ENCODE measurements at places on chromosomes 6 and 20.

DNA sequence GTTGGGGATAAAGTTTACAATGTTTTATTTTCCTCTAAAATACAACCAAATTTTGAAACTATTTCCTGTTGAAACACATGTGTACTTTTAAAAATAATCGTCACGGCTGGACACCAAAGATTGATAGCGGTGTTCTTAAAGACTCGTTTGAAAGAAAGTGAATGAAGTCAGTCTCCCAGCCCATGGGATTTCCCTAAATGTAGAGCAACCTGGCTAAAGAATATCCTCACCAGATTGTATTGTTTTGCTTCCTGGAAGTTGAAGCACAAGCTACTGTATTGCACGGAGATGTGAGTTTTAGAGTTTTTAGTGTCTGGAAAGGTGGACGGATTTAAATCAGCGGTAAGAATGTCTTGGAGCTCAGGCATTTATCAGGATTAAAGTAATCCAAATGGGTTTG is 189.5 kb downstream of the THBS2 start:
- H3K27me3 ChIP-seq: no peaks in the 10 kb centered on the region
- no peak for DNase-seq
- no peaks in the 10 kb centered on the region for H3K36me3 ChIP-seq
- no peak overlapping the region for H3K4me3 ChIP-seq
- no peak overlapping the region for H3K27ac ChIP-seq

DNA sequence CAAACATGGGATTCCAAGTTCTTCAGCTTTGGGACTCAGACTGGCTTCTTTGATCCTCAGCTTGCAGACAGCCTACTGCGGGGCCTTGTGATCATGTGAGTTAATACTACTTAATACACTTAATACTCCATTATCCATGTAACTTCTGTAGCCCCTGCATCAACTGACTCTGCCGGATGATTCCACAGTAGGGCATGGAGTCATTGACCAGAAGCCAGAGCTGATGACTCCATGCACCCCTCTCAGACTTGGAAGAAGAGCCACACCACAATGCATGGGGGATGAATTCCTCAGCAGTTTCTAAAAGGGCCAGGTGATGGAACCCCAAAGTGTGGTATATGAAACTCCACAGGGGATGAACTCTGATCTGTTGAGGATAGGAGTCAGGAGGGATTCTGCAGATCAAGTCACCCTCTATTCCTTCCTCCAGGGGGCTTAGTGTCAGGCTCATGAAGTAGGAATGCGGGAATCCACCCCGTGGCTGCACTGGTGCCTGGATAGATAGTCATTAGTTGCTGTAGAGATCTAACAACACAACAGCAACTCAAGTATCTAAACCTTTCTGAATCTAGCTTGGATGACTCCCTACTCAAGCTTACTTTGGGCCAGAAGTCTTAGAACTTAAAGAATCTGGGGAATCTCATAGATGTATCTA is 70.2 kb downstream of the GPR6 start:
- no peak for DNase-seq
- no peak overlapping the region for H3K27ac ChIP-seq
- no peaks in the 10 kb centered on the region for H3K27me3 ChIP-seq
- H3K4me1 ChIP-seq: peaks cover 20% of the 10 kb centered on the region
- no peaks in the 10 kb centered on the region for H3K36me3 ChIP-seq

GRCh38 chr20:63568170-63568981 is 5.7 kb downstream of the HELZ2 start:
- H3K4me1 ChIP-seq: peaks cover 7% of the 10 kb centered on the region
- DNase-seq: no peak
- H3K27me3 ChIP-seq: no peaks in the 10 kb centered on the region
- peaks cover 62% of the 10 kb centered on the region for H3K36me3 ChIP-seq
- H3K4me3 ChIP-seq: no peak overlapping the region

GRCh38 chr6:8557014-8557748 is 121.8 kb upstream of the SLC35B3 start:
- H3K27ac ChIP-seq: no peak overlapping the region
- no peaks in the 10 kb centered on the region for H3K36me3 ChIP-seq
- DNase-seq: no peak
- H3K27me3 ChIP-seq: no peaks in the 10 kb centered on the region
- H3K4me3 ChIP-seq: no peak overlapping the region

DNA sequence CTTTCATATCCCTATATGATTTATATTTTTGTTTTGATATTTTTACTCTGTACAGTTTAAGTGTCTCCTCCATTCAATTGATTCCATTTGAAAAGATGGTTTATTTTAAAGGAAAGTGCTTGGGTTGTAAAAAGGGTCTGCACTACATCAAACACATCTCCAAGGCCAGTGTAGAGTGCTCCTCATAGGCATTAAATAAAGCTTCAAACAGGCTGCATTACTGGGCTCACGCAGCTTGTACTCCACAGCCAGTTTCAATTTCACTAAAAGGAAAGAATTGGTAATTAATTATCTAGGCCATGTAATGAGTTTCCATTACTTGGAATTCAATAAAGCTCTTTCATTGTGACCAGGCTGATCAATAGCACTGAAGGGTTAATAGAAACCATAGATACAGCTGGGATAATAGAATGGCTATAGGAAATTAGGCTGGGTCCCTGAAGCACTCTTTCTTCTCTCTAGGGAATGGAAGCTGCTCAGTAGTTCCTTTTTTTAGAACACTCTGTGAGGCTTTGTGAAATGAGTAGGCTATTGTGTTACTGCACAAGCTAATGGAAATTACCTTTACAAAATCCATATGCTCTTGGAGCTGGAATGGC is 442.2 kb downstream of the RNF144B start:
- no peaks in the 10 kb centered on the region for H3K27me3 ChIP-seq
- DNase-seq: no peak
- no peaks in the 10 kb centered on the region for H3K4me1 ChIP-seq
- no peaks in the 10 kb centered on the region for H3K36me3 ChIP-seq

GRCh38 chr6:31896856-31897611 is 464 bp downstream of the EHMT2 start:
- H3K36me3 ChIP-seq: peaks cover 14% of the 10 kb centered on the region
- H3K27ac ChIP-seq: peak overlapping the region; percentile 98
- no peak for DNase-seq
- H3K4me3 ChIP-seq: peak overlapping the region; percentile 98
- no peaks in the 10 kb centered on the region for H3K27me3 ChIP-seq

DNA sequence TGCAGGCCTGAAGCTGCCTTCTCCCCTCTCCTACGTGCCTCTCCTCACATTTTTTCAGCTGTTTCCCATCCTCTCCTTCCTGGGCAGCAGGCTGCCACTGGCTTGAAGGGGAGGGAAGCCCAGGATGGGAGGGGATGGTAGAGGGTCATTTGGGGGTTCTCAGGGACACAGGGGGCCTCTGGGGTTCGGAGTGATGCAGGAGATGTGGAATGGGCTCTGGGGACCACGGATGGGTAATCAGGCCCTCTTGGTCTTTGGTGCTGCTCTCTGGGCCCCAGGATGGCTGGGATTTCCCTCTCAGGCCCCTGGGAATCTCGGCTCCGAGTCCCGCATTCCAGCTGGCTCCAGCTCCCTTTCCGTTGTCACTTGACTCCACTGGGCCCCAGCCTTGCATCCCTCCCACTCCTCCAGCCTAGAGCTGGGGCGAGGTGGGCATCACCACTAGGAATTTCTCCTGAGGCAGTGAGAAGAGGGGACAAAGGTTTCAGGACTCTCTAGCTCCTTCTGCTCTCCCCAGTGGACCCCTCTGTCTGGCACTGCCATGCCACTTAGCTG is 2.0 kb upstream of the DDR1 start:
- DNase-seq: no peak
- H3K27ac ChIP-seq: peak overlapping the region; percentile 93
- H3K4me3 ChIP-seq: peak overlapping the region; percentile 90
- H3K27me3 ChIP-seq: no peaks in the 10 kb centered on the region

DNA sequence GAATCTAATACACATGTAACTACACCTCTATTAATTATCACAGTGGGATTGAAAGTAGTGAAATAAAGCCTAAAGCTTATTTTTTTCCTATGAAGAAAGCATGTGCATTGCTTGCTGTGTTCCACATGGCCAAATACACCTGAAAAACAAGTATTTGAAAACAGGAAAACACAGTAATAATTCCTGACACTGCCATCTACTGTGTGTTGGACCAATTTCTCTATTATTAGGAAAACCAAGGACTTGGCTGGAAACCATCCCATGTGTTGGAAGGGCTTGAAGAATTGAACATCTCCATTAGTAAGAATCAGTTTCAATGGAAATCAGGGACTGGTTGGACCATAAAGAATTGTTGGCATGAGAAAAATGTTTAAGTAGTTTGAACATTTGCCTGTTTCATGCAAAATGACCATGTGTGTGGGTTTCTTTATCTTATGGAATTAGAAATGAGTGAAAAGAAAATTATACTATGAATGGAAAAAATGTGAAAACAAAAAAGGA is 124.1 kb downstream of the PHF3 start:
- H3K27me3 ChIP-seq: no peaks in the 10 kb centered on the region
- no peak overlapping the region for H3K4me3 ChIP-seq
- no peaks in the 10 kb centered on the region for H3K4me1 ChIP-seq

- no peaks in the 10 kb centered on the region for H3K27me3 ChIP-seq
- H3K4me3 ChIP-seq: no peak overlapping the region
- H3K27ac ChIP-seq: no peak overlapping the region
- DNase-seq: no peak
Observed at GRCh38 chr6:43788301-43788700, 18.3 kb downstream of the VEGFA start.

GRCh38 chr6:72977114-72977513 is 248.2 kb downstream of the KHDC1L start:
- H3K4me1 ChIP-seq: no peaks in the 10 kb centered on the region
- no peak overlapping the region for H3K27ac ChIP-seq
- no peaks in the 10 kb centered on the region for H3K27me3 ChIP-seq
- DNase-seq: no peak
- no peak overlapping the region for H3K4me3 ChIP-seq

GRCh38 chr6:131469130-131469529 is 103.9 kb upstream of the ARG1 start:
- no peaks in the 10 kb centered on the region for H3K27me3 ChIP-seq
- no peaks in the 10 kb centered on the region for H3K36me3 ChIP-seq
- no peak overlapping the region for H3K27ac ChIP-seq
- no peak for DNase-seq
- no peak overlapping the region for H3K4me3 ChIP-seq
- H3K4me1 ChIP-seq: no peaks in the 10 kb centered on the region

GRCh38 chr6:138818496-138819194 is 22.8 kb downstream of the ECT2L start:
- no peaks in the 10 kb centered on the region for H3K27me3 ChIP-seq
- peak overlapping the region; percentile 83 for H3K27ac ChIP-seq
- H3K4me1 ChIP-seq: peaks cover 12% of the 10 kb centered on the region
- H3K4me3 ChIP-seq: no peak overlapping the region
- H3K36me3 ChIP-seq: no peaks in the 10 kb centered on the region

GRCh38 chr6:108170332-108171290 is 4.8 kb downstream of the NR2E1 start:
- H3K4me1 ChIP-seq: peaks cover 37% of the 10 kb centered on the region
- no peak for DNase-seq
- H3K4me3 ChIP-seq: no peak overlapping the region
- no peaks in the 10 kb centered on the region for H3K36me3 ChIP-seq
- H3K27ac ChIP-seq: no peak overlapping the region

- H3K4me1 ChIP-seq: peaks cover 36% of the 10 kb centered on the region
- peaks cover 6% of the 10 kb centered on the region for H3K36me3 ChIP-seq
- no peak for DNase-seq
- H3K27ac ChIP-seq: peak overlapping the region; percentile 94
- H3K27me3 ChIP-seq: no peaks in the 10 kb centered on the region
- no peak overlapping the region for H3K4me3 ChIP-seq
Observed at GRCh38 chr20:19887556-19888268, 129.4 kb upstream of the NAA20 start.

GRCh38 chr20:13017235-13017634 is 8.5 kb downstream of the SPTLC3 start:
- peaks cover under 1% of the 10 kb centered on the region for H3K36me3 ChIP-seq
- no peak overlapping the region for H3K27ac ChIP-seq
- no peak for DNase-seq

DNA sequence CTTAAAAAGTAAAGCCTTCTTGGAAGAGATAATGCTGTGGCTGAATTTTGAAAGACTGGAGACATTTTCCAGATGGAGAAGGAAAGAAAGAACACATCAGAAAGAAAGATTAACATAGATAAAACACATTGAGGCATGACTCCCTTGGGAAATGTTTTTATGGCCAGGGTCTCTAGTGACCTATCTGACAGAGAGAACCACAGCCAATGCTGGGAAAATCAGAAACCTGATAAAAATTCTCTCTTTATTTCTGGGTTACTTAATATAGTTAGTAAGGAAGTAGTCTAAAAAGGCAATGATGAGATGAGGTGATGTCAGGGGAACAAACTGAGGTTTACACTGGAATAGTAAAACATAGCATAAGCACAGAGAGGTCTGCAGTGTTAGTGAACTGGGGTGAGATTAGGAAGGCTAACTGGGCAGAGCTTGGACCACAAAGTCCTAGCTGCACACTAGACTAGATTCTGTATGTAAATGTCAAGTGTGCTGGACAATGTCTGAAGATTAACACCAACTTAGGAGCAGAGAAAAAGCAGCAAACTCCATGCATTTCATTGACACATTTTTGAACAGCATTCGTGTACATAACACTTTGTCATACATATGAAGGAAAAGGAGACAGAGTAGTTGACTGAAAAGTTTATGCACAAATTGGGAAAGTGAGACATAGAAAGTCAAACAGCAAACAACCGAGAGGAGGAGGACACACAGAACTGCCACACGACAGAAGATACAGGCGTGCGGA is 31.0 kb downstream of the ELOVL2 start:
- H3K27me3 ChIP-seq: no peaks in the 10 kb centered on the region
- no peaks in the 10 kb centered on the region for H3K36me3 ChIP-seq
- no peaks in the 10 kb centered on the region for H3K4me1 ChIP-seq
- no peak overlapping the region for H3K4me3 ChIP-seq

GRCh38 chr6:21615504-21615903 is 22.0 kb downstream of the SOX4 start:
- no peak for DNase-seq
- no peak overlapping the region for H3K27ac ChIP-seq
- H3K27me3 ChIP-seq: no peaks in the 10 kb centered on the region
- H3K4me1 ChIP-seq: no peaks in the 10 kb centered on the region
- no peak overlapping the region for H3K4me3 ChIP-seq

- peaks cover 51% of the 10 kb centered on the region for H3K4me1 ChIP-seq
- no peaks in the 10 kb centered on the region for H3K36me3 ChIP-seq
- H3K27ac ChIP-seq: peak overlapping the region; percentile 64
- H3K27me3 ChIP-seq: no peaks in the 10 kb centered on the region
- H3K4me3 ChIP-seq: no peak overlapping the region
- DNase-seq: no peak
Observed at GRCh38 chr20:58131551-58132142, 96.8 kb downstream of the ANKRD60 start.

- no peak for DNase-seq
- H3K27me3 ChIP-seq: no peaks in the 10 kb centered on the region
- H3K27ac ChIP-seq: no peak overlapping the region
- H3K36me3 ChIP-seq: no peaks in the 10 kb centered on the region
Observed at GRCh38 chr6:128719786-128720185, 163.2 kb upstream of the LAMA2 start.

DNA sequence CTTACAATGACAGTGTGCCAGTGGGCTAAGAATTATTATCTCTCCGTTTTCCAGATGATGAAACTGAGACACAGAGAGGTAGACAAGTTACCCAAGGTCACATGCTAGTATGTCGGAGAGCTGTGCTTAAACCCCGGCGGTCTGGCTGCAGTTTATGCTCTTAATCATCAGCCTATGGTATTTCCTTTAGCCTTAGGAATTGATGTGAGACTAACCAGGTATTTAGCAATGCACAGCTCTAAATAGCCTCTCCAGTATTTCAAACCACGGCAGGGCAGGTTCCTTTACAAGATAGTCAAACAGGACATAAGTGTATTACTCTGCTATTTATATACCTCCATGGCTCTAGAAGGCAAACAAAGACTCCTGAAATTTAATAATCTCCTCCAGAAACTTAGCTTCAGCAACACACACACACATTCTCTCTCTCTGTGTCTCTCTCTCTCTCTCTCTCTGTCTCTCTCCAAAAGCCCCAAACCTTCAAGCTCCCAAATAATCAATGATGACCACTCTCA is 142.0 kb upstream of the ZNF217 start:
- no peak overlapping the region for H3K4me3 ChIP-seq
- no peaks in the 10 kb centered on the region for H3K36me3 ChIP-seq

Data from esophagus squamous epithelium (tissue), 5 donors.